ENCODE measurements at places on chromosomes 16 and 17.

- no peak for DNase-seq
Observed at GRCh38 chr17:6603744-6604325, 36.7 kb downstream of the KIAA0753 start.

DNA sequence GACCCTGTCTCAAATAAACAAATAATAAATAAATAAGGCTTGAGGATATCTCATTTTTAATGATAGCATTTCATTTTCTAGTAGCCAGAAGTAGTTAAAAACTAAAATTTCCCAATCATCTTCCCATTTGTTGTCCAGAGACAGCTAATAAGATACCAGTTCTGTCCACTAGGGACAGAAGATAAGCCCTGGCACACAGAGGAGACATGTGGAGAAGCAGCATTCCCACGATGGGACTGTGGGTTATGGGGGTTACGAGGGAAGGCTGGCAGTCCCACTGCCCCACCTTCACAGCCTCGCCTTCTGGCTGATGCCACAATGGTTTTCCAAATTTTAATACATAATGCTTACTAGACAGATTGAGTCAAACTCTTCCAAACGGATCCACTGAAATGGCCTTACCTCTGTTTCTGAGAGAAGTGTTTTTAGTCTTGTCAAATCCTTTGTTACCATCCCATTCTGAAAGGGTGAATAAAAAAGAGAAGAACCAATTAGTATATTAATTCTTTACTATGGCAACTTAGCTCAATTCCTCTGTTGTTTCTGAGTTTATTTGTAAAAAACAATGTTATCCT lies 44.2 kb downstream of the HELZ start:
- no peak for DNase-seq

DNA sequence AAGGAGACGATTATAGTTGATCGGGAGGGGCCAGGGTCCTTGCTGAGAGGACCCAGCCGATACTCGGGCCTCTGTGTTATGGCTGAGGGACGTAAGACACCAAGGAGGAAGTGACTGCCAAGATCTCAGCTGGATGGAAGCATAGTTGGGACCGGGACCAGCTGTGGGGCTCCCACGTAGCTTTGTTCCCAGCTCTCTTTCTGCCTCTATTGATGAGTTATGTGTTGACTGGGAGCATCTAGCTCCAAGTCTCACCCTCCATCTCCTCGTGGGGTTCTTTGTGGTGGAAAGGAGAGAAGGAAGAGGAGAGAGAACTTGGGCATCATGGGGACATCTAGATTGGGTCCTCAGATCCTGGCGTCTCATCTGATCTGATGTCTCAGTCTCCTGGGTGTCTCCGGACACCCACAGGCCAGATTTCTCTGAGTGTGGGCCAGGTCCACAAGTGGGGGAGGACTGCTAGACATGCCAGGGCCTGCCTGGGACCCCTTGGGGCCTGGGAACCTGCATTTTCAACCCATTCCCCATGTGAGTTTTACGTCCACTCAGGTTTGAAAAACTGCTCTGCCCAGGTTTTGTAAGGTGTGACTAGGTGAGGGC lies 1.0 kb downstream of the MGRN1 start:
- DNase-seq = no peak

DNA sequence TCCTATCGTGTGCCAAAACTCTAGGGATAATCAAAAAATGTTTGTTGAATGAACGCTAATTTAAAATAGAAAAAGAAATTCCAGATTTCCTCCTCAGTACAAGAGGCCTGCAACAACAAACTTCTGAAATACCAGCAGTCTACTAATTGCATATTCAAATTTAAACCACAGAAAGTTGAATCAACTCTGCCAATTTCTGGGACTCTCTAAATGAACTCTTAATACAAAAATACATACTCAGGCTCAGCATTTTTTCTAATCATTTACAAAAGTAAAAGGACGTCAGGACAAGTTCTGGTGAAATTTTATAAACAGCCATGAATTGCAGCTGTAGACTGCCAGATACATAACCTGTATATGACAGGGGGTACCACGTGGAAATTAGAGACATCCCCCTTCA lies 49.0 kb downstream of the KANSL1 start:
- DNase-seq = no peak

DNA sequence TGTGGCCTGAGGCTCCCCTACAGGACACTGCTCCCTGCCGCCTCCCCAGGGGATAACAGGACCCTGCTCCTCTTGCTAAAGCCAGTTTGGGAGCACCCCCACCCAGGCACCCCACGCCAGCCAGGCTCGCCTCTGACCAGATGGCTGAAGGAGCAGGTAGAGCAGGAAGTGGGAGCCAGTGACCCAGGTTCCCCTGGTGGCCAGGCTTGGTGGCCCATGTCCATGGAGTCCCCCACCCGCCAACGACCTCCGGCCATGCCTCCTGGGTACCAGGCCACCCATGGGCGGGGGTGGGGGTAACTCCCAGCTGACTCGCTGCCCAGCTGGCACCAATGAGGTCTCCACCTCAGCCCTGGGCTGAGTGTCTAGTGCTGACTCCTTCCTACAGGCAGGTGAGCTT lies 10.0 kb downstream of the BCAR1 start:
- no peak for DNase-seq

DNA sequence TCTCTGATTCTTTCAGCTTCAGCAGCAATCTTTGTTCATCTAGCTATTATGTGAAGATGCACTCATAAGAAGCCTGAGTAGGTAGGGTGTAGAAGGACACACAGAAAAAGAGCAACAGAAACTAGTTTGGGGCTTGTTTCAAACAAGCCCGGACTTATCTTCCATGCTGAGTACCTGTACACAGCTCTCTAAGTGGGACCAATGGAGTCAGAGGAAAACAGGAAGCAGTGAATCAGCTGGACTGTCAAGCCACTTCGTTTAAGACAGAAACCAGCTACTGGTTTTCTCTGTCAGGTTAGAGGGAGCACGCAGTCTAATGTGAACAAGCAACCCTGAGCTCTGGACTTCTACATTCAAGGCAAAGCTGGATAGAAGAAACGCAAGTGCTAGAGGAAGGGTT lies 16.0 kb downstream of the MAP2K6 start:
- no peak for DNase-seq
